ENCODE measurements at places on chromosomes 1 and 21.

GRCh38 chr1:154431586-154432373, 26.6 kb downstream of the IL6R start:
- DNase-seq, result no peak

- DNase-seq, result no peak
Measured at GRCh38 chr1:61051719-61052394, 30.5 kb upstream of the NFIA start.

GRCh38 chr1:115063228-115063901, 25.9 kb downstream of the TSPAN2 start:
- DNase-seq, result no peak

DNA sequence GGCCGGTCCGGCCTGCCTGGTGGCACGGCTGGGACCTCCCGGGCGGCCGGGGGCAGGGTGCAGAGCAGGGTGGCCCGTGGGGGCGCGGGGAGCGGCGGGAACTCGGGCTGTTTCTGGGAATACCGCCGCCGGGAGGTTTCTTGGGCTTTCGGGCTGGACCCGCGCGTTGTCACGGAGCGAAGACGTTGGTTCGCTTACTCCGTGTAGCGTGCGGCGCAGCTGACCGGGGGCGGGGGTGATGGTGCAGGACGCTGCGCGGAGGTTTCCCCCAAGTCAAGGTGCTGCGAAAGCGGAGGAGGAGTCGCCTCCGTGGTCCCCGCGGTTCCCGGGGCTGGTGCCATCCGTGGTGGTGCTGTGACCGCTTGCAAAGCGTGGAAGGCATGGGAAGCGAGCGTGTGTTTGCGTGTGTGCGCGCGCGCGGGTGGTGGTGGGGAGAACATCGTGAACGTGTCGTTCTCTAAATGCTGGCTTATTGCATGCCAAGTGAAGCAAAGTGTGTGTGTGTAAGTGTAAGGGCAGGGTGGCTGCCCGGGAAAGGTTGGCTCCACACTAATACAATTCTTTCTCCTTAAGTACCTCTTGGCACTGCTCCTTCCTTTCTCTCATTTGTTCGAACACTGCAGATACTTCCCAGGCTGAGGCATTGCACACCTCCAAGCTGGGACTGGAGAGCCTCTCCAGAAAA, 1.1 kb downstream of the RYR2 start:
- DNase-seq, result no peak

GRCh38 chr1:57033222-57034001, 67.6 kb upstream of the C8B start:
- DNase-seq, result no peak

GRCh38 chr1:7648761-7649384, 122.2 kb upstream of the VAMP3 start:
- no peak for DNase-seq

DNA sequence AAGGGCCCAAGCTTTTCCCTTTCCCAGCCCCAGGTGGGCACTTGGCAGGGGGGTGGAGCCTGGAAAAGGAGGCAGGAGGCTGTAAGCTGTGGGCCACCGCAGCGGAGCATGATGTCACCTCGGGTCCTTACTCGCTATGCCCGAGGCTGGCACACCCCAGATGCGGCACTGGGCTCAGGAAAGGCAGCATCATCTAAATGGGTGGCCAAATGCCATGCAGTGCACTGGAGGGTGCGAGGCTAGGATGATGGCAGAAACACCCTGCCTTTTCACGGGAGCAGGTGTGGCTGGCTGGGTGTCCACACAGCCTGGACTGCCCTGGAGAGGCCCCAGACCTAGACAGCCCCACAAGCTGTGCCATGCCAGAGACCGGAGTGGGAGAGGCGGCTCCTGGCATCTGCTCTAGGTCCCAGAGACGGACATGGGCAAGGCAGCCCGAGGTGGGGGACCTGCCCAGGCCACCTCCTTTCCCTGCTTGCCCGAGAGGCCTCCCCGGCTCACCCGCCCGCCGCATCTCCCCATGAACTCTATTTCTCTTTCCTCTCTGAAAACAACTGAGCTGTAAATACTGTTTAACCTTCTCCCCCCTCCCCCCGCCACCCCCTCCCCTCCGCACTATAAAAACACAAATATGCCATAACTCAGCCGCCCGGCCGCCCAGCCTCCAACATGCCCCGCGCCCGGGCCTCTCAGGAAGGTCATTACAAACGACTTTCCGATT, 124.7 kb downstream of the CASZ1 start:
- no peak for DNase-seq

DNA sequence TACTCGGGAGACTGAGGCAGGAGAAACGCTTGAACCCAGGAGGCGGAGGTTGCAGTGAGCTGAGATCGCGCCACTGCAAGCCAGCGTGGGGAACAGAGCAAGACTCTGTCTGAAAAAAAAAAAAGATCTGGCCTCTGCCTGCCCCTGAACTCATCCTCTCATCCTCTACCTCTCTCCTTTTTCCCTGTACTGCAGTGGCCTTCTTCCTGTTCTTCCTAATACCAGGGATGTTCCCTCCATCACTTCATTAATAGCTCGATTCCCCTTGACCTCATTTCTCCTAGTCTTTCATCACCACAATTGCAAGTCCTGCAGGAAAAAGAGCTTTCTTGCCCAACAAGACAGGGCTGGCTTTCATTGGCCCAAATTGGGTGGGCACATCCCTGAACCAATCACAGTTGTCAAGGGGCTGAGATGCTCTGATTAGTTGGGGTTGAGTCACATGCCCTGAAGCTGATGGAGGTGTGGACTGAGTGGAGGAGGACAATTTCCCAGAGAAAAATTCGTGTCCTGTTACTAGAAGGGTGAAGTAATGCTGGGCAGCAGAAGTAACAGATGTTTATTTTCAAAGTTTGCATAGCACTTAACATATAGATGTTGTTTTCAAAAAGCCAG, 86.8 kb upstream of the PUM1 start:
- DNase-seq, result no peak

DNA sequence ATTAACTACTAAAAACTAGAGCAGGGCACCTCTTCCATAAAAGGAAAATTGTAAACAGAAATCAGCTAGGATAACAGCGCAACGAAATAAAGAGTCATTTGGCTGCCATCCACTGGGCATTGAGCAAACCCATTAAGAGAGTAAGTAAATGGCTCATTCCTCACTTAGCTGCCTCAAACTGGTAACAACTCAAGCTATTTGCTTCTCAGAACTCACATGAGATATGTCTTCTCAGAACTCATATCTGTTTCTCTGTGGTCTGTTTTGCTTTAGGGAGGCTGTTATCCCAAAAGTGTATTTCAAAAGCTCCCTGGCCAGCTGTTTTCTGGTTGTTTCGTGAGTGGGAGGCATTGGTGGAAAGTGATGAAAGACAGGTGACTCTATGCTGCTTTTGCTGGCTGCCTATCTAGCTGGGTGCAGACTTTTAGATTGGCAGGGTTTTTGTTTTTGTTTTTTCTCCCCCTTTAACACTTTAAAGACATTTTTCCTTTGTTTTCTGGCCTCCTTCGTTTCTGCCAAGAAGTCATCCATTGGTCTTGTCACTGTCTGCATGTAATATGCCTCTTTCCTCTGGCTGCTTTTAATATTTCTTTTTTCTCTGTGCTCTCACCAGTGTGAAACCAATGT, 269.2 kb upstream of the RGS18 start:
- DNase-seq, result no peak

DNA sequence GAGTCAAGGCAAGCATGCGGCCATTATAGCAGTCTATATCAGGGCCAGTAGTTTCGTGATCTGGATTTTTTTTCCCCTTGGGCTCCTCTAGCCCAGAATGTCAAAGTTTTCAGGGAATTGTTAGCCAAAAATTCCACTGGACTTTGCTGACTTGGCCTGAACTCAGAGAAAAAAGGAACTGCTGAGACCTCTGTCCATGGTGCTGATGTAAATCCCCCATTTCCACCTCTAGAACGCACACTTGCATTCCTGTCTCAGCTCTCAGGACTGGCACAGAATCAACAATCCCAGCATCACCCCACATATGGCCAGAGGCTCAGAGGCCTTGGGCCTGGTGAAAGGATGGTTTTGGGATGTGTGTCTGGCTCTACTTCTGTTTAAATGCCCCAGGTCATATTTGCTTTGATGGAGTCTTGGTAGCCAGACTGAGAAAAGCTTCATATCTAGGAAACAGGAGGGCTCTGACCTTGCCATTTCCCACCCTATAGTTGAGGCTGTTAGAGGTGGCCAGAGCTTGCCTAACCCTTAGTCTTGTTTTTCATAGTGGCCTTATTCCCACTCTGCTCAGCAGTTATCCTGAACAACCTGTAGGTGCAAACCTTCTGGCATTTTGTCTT, 16.9 kb upstream of the EFCAB14 start:
- DNase-seq, result no peak

- DNase-seq, result no peak
Measured at GRCh38 chr1:95953015-95953414, 719.0 kb downstream of the RWDD3 start.

GRCh38 chr1:188822248-188822647, 1655.4 kb downstream of the BRINP3 start:
- DNase-seq, result no peak

DNA sequence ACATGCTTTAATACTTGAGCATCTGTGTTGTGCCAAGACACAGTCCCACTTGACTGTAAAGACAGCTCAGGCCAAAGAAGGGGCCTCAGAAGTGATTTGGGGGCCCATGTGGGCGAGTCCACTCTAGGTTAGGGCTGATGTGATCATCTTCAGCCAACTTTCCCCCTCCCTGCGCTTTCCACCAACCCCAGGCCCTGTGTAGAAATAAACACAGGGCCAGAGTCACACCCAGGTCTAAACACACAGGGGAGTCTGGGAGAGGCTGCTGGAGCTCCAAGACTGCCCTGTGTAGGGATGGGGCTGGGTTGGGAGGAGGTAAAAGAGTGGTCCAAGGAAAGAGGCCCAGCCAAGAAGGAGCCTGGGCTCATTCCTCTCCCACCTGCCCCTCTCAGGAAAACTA, 2.5 kb upstream of the WNT2B start:
- DNase-seq, result no peak

GRCh38 chr1:74271503-74271902, 36.3 kb downstream of the TNNI3K start:
- DNase-seq, result no peak

DNA sequence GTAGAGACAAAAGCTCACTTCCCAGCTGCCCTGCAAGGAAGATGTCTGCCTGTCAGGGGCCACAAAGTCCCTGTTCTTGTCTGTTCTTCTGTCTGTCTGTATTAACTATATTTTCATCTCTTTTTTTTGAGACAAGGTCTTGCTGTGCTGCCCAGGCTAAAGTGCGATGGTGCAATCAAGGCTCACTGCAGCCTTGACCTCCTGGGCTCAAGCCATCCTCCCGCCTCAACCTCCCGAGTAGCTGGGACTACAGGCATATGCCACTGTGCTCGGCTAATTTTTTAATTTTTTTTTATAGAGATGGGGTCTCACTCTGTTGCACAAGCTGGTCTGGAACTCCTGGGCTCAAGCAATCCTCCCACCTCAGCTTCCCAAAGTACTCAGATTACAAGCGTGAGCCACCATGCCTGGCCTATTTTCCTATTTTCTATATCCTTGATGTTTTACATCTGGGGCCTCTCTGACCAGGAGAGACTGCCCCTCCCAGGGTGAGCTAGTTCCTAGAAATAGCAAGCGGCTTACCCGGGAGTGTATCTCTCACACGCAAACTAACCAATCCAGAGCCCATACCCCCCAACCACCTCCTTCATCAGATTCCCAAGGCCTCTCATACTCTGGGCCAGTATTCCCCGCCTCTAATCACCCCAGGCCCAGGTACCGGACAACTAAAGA, 5.4 kb upstream of the KLHDC7A start:
- no peak for DNase-seq

DNA sequence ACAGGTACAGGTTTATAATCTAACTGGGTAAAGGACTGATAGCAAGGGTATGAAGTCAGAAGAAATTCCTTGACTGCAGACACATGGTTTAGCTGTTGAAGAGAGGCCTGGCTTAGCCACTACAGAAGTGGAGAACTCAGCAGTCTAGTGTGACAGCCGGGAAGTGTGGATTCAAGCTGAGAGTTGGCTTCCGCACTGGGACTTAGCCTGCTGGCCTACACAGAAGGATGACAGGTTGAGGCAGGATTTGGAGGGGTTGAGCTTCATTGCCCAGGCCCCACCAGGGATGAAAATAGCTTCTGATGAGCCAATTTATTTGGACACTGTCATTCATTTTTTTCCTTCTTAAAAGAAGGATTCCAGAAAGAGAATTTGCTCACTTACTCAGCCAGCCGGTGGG, 284.4 kb downstream of the PCP4 start:
- DNase-seq, result no peak

- DNase-seq, result no peak
Measured at GRCh38 chr1:84603223-84603622, 29.0 kb upstream of the CTBS start.

GRCh38 chr1:236468625-236469024, 55.2 kb upstream of the LGALS8 start:
- DNase-seq, result no peak

- no peak for DNase-seq
Measured at GRCh38 chr1:229254910-229255541, 15.9 kb upstream of the RAB4A start.

DNA sequence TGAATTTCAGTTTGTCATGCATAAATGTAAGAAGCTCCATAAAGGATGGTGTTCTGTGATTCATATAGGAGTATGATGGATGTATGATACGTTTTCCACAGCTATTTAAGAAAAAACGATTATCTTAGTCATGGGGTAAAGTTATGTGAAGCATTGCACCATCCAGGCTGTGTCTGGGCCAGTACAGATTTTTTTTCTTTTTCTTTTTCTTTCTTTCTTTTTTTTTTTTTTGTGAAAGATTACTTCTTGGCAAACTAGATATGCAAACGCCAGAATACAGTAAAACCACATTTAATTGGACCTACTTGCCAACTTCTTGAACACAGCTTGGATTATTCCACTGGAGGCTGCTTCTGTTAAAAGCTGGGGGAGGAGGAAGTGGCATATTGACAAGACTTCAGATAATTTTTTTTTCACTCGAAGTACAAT, 14.9 kb downstream of the ZBTB18 start:
- no peak for DNase-seq

DNA sequence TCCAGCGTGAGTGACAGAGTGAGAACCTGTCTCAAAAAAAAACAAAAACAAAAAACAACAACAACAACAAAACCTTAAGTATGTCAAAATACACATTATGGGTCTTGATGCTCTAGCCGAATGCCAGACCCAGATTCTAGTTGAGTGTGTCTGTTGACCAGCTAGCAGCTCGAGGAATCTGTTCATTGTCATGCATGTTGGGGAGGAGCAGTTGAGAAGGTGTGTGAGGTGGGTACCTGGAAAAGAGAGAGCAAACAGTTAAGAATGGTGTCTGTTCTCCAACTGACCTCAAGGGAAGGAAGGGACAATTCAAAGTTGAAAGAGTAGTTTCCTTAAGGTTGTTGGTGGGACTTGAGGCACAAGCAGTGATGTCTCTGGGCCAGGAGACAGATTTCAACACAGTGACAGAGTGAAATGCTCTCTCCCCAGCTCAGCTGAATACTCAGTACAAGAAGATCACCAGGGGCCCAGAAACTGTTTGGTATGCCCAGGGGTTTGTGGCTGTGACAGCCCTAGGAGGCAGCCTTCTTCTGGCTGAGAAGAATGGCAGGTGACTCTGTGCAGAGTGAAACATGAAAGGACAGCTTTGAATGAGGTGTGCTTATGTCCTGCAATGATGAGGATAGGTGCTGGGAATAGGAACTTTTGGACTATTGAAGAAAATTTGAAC, 14.4 kb upstream of the POU2F1 start:
- no peak for DNase-seq

GRCh38 chr1:247370786-247371732, 39.4 kb upstream of the ZNF496 start:
- DNase-seq, result no peak

- no peak for DNase-seq
Measured at GRCh38 chr1:83990734-83991133, 8.2 kb downstream of the TTLL7 start.

GRCh38 chr1:48701445-48701844, 75.2 kb downstream of the BEND5 start:
- no peak for DNase-seq

GRCh38 chr1:218985424-218985984, 188.2 kb upstream of the LYPLAL1 start:
- DNase-seq, result no peak
